Activated CD4-positive, alpha-beta T cell treated with anti-CD3 and anti-CD28 coated beads for 1 hour (primary cell): ENCODE measurements at places on chromosomes 5 and 9.

DNA sequence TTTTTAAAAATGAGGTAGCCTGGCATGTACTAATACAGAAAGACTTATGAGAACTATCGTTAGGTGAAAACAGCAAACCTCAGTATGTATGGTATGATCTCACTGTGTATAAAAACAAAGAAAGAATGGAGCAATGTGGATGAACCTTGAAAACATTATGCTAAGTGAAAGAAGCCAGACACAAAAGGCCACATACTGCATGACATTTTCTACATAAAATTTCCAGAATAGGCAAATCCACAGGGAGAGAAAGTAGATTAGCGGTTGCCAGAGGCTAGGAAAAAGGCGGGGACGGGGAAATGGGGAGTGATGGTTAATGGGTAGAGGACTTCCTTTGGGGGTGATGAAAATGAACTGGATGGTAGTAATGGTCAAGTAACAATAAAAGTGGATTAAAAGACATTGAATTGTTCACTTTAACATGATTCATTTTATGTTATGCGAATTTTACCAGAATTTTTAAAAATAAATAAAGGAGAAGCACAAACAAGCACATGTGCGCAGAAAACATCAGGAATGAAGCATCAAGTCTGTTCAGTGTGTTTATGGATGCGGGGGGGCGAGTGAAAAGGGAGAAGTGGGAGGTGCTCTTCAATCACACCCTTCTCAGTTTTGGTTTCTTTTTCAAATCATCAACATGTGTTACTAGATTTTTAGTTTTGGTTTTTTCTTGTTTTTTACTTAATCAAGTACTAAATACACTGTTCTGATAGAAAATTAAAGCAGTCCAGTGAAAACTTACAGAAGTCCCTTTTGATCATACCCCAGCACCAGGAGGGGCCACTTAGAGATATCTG, 16.3 kb downstream of the ROR2 start:
- DNase-seq, result no peak

DNA sequence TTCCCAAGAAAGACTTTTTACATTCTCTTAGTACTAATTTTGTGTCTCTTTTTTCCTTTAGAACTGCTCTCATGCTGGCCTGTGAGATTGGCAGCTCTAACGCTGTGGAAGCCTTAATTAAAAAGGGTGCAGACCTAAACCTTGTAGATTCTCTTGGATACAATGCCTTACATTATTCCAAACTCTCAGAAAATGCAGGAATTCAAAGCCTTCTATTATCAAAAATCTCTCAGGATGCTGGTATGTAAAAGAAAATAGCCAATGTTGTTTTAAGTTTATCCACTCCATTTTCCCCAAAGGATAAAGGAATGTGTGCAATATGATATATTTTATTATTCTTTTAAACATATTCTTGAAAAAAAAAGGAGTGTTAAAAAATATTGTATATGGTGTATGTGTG, 27.3 kb upstream of the TTC23L start:
- no peak for DNase-seq

DNA sequence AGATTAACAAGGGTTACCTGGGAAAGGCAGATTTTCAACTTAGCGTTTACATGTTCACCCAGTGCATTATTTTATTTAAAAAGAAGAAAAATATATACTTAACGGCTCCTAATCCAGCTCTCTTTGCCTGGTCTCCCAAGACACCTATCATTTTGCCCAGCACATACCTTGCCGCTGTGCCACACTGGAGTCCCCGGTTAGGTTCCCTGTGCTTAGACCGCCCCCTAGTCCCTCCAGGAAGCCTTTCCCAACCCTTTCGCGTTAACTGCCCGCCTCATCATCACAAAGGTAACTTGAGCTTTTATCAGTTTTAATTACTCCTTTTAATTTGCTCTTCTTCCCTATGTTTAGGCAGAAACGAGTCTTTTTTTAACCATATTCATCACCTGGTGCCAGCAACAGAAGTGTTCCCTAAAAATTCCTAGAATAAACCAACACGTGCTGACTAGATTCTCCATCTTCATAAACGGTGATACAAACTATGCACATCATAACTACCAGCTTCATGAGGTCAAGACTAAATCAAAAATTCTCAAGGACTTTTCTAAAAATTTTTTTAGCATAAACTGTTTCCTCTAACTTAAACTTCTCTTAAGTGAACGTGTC, 19.7 kb downstream of the DNAJA1 start:
- no peak for DNase-seq

DNA sequence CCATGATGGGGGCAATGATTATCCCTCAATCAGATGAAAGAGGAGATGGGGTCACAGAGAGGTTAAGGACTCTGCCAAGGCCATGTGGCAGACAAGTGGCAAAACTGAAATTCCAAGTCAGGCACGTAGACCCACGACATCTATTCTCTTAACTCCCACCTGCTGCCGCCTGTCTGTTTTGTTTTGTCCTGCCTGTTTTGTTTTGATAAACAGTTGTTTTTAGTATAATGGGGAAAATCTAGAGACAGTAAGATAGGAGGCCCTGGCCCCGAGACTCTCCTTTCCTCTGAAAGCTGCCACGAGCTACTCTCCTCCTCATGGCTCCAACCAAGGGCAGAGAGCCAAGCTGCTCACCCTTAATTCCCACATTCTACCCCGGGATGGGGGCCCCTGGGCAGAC, 4.9 kb downstream of the FSTL4 start:
- DNase-seq, result no peak

DNA sequence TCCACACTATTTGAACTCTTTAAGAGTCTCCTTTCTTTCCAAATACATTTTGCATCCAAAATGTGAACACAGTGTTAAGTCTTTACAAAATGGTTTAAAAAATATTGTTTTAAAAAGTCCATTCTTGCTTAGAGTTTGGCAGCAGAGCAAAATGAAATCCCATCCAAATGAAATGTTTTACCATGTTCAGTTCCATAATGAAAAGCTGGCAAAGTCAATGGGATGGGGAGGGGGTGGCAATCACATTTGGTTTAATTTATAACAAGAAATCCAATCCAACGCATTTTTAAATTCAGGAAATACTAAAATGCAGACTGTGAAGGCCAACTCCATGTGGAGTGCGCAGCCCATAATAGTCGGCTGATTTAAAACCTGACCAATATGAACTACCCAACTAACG, 39.4 kb downstream of the MRPL36 start:
- DNase-seq, result no peak

GRCh38 chr5:35464757-35465156, 152.9 kb upstream of the SPEF2 start:
- no peak for DNase-seq

DNA sequence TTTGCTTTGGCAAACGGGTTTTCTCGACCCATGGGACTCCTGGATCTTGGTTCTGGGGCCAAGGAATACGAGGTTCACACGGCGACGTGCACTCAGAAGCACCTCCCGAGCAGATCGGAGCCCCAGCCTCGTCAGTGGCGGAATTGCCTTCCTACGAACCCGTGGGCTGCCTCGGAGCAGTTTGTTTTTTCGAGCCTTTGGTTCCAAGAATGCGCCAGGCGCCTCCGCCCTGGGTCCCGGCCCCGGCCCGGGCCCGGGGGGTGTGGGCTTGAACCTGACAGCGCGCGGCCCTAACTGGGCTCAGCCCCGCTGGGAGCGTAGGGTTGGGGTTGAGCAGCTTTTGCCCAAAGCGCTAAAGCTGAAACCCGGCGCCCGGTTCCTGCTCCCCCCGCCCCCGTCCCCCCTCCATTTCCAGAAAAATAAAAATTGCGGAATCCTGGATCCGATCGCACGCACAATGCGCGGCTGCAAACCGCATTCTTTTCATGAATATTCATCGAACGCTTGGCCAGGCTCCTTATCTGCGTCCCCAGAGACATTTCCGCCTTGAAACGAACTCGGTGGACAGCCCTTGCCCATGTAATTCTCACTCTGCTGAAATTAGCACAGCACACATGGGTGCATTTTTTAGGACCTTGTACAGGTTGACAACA, 1.0 kb downstream of the BASP1 start:
- DNase-seq, result no peak

- DNase-seq, result no peak
These were observed 440.5 kb downstream of the BRINP1 start for GRCh38 chr9:118928722-118929121.

DNA sequence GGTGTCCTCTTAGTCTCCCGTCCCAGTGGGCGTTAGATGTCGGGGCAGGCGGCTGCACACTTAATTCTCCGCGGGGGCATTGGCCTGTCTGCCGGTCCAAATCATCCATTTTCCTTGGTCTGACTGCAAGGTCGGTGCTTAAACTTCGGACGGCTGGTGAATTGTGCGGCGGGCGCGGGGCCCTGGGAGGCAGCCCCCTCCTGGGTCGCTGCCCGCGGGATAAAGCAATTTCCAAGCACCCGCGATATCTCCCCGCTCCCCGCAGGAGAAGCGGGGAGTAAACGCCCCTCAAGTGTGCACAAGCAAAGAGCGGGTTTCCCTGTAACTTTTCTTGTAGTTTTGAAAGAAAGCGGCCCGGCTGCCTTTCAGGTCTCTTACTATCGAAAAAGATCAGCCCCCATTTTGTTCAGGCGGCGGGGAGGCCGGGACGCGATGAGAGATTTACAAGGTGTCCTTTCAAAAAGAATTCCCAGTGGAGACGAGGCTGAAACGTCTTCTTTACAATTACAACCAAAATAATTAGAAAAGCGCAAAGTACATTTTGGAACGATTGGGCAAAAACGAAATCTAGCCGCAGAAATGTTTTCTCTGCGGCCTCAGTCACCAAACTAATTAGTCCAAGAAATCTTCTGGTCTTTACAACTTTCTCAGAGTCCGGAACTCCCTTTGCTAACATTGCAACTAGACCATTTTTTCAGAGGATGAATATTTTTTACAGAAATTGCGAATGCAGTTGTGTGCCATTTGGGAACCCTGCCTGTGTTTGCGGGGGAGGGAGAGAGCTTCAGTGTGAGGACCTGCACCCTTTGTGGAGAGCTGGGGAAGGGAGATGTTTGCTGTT, 1.8 kb downstream of the IRX1 start:
- no peak for DNase-seq
